SK-N-SH (cell line): ENCODE measurements at places on chromosomes 2 and 18.
A peak's percentile ranks its signal among the peaks of the same experiment; 100 is the strongest.

DNA sequence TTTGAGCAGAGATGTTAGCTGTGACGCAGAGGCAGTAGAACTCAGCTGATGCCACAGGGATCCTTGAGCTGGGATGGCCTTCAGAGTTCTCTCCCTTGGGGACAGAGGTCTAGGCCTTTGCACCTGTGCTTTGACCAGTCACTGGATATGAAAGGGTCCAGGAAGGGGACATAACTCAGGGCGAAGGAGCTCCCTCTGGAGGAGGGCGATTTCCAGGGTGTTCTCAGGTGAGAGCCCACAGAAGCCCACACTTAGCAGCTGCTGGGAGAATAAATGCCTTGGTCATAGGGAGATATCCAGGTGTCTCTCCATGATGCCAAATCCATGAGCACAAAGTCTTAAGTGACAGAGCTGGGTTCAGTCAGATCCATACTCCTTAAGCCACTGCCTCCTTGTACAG is 369.2 kb downstream of the NYAP2 start:
- DNase-seq: no peak

- DNase-seq: no peak
Observed at GRCh38 chr2:233003658-233004555, 9.1 kb downstream of the NGEF start.

DNA sequence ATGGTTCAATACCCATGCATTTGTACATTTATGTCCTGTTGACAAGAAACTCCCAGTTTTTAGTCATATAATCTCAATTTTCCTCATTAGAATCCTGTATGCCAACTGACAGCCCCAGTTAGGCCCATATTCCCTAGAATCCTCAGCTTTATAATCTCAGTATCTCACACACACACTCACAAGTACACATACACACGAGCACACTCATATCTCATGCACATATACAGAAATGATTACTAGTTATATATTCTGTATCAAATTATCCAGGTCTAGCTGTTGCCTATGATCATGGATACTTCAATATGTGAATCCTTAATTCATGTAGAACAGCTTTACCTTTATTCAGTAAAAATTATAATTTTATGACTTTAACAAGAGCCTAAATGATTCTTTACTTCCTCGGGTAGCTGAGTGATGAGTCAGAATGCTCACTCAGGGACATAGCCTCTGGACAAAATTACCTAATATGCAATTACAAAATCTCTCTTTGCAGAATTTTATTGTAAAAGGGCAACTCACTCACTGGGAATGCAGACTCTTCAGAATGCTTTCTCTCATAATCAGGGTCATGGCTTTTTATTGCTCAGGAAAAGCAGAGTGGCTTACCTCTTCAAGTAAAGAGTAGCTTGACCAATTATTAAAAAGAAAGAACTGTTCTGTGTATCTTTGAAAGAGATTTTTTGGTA is 193.6 kb upstream of the PIK3C3 start:
- DNase-seq: no peak

DNA sequence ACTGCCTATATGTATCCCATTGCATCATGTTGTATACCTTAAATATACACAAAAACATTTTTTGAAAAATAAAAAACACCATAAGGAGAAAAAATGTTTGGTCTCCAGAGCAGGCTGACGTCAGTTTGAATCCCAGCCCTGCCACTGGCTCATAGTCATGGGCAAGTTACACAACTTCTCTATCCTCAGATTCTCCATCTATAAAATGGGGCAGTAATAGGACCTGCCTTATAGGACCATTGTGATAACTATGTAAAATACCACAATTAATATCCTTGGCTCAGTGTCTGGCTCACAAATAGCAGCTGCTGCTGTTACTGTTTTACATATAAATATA is 135.6 kb downstream of the SMAD7 start:
- DNase-seq: no peak

- no peak for DNase-seq
Observed at GRCh38 chr2:46034535-46034934, 262.7 kb upstream of the EPAS1 start.

- DNase-seq: no peak
Observed at GRCh38 chr2:54166121-54166773, 50.8 kb downstream of the ACYP2 start.

DNA sequence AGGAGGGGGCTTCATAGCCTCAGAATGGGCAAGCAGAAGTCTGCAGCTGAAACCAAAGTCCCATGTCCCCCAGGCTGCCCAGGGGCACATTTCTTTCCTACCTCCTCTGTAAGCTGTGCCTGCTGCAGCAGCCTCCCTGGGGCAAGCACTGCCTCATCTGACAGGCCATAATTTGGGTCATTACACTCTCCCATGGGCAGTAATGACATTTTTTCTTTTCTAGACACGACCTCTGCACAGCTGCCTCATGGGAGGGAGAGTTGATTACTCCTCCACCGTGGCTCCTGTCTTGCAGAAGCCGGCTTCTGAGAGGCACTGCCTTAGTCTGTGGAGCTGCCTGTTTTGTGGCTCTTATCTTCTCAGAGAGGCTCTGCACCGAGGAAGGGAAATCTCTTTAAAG is 268.9 kb downstream of the TDRD15 start:
- peak; percentile 31 for DNase-seq

DNA sequence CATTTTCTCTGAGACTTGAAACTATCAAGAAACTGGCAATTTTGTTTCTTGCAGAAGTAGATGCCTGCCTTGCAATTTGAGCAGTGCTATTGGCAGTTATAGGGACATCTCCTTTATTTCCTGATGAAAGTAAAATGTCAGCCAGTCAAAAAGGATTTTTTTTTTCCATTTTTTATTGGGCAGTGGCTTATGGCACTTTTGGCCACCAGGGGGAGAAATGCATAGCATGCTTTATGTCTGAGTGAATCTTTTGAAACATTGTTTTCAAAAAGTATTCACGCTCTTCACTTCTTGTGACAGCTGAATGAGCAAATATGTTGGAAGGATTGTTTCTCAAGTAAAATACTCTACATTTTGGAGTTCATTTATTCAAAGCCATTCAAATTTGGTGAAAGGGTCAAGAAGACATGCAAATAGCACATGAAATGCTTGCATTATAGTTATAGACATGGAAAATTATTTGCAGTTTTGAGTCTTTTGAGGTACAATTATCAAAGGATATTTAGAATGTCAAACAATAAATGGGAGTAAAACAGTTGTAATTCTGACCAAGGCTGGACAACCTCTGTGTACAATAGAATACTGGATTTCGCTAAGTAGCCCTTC is 491.0 kb downstream of the CDH2 start:
- DNase-seq: peak; percentile 16

- DNase-seq: no peak
Observed at GRCh38 chr2:89781962-89782361, 1090.5 kb downstream of the RPIA start.

DNA sequence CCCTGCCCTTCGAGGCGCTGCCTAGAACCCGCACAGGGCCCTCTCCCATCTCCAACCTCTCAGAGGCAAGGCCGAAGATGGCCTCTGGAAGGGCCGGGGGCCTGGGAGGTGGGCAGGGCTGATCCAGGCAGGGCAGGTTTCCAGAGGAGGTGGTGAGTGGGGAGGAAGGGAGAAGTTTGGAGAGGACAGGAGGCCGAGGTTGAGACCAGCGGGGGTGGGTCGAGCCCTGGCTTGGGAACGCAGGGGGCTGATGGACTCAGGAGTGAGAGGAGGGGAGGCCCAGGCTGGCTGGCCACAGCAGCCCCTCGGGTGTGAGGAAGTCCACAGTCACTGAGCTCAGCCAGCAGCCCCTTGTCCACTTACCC is 10.5 kb downstream of the CAPN10 start:
- no peak for DNase-seq

DNA sequence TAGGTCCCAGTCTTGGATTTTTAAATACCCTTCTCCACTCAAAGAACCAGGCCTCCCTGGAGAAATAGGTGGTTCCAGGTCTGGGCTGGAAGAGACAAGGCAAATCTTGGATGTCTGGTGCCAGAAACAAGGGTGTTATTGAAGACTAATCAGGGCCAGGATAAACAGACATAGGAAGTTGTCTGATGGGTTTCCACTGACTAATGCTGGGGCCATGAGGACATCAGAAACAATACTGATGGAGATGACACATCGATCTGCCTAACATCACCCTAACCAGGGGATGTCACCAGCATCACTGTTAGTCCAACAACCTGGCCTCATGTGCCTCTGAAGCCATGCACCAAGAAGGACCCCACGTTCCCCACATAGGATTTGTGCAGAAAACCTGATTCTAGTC is 42.5 kb upstream of the GLI2 start:
- no peak for DNase-seq

- no peak for DNase-seq
Observed at GRCh38 chr2:18842836-18843235, 253.5 kb upstream of the NT5C1B start.

- no peak for DNase-seq
Observed at GRCh38 chr18:3340015-3340681, 78.2 kb downstream of the MYL12B start.

- DNase-seq: no peak
Observed at GRCh38 chr2:195737511-195738325, 80.7 kb downstream of the SLC39A10 start.

GRCh38 chr18:54197747-54198411 is 26.6 kb downstream of the MBD2 start:
- no peak for DNase-seq

DNA sequence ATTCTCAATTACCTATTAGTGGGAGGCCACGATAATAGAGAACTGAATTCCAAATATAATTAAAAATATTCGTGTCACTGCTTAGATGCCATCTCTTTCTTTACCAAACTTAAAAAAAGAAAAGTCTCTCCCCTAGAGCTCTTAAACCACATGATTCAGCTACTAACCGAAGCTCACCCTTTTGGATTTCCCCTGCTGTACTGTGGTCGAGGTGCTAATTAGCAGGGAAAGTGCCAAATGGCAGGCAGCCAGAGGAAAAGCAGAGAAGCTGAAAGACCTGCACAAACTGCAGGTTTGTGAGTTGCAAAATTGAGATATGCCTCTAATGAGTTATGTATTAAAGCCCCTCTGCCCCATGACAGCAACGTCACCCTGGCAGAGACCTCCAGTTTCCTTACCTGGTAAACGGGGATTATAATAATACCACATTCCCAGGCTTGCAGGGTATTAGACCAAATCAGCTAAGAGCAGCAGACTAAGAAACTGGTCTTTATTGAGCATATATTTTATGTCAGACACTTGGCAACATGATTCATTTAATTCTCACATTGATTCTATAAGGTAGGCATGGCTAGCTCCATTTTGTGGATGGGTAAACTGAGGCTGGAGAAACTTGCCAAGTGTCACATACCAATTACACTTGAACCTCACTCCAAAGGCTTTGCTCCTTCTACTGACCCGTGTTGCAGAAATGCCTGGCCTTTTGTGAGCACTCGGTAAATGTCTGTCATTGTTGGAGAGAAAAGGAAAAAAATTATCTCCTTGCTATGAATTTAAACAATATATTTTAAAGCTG is 259.7 kb downstream of the LPIN1 start:
- DNase-seq: no peak

GRCh38 chr2:8487461-8487932 is 194.4 kb upstream of the ID2 start:
- no peak for DNase-seq

DNA sequence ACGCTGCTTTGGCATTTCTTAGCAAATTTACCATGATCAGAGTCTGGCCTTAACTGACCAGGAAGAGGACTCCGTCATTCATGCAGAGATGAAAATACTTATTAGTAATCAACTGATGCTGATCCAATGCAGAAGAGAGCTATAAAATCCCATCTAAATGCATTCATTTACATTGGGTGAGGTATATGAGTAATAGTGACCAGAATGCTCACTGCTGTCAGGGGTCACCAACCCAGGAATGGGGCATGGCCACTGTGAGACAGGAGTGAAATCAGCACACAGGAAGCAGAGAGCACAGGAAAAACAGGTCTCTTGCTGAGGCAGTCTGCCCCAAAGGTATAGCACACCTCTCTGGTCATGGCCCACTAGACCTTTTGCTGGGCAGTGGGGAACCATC is 68.1 kb upstream of the TMEM247 start:
- no peak for DNase-seq

DNA sequence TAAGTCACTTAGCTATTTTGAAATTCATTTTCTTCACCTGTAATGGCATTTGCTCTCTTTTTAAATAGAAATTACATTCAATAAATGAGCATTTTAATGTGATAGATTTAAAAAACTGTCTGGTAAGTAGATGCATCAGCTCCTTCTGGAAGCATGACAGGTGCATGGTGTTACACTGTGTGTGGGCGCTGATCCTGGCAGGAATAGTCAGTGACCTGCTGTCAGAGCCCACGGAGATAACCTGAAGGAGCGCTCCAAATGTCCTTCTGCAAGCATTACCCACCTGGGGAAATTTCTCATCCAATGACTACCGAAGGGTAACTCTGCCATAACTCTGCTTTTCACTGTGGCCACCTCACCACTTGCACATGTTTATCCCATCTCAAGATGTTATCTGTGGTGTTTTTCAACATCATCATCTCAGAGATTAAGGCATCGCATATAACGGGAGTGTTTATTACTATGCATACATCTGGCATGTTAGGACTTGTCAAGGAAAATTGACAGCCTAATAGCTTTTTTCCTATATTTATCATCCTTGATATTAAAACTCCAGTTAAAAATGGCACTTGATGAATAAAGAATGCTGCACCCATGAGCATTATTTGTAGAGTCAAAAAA is 637.3 kb downstream of the ERBB4 start:
- DNase-seq: no peak

GRCh38 chr2:238133499-238134392 is 4.7 kb upstream of the KLHL30 start:
- DNase-seq: peak; percentile 76

DNA sequence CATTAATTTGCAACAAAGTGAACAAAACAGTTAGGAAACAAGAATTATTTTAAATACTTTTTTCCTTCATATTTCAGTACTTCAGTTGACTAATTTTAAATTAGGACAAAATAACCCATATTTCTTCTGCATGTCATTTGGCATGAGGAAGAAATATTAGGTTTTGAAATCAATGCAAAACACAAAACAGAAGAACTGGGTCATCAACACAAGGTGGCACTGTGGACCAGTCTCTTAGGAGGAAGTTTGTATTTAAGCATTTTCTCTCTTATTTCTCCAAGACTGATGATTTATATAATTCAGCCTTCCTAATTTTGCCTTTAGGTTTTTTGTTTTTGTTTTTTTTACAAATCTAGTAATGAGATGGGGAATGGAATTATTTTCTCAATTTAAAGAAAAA is 352.8 kb upstream of the KCNH7 start:
- peak; percentile 35 for DNase-seq

DNA sequence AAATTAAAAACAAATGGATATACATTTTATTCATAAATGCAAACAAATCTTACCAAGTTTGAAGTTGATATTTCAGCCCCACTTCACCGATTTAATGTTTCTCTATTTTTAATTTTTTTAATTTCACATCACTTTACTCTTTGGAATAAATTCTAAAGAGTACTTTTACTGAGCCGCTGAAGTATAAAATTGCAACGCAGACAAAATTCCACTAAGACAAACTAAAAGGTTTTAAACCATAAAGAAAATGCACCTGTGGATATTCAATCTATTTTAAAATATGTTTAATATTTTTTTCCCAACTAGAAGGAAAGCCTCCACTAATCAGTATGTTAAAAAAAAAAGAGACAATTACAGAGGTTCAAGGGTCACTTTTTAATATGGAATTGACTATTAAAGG is 1073.9 kb upstream of the CRIM1 start:
- DNase-seq: no peak

GRCh38 chr2:195307751-195308150 is 349.3 kb upstream of the SLC39A10 start:
- DNase-seq: no peak
